Activated CD4-positive, alpha-beta memory T cell treated with anti-CD3 and anti-CD28 coated beads for 36 hours (primary cell): ENCODE measurements at places on chromosomes 16 and 17.

DNA sequence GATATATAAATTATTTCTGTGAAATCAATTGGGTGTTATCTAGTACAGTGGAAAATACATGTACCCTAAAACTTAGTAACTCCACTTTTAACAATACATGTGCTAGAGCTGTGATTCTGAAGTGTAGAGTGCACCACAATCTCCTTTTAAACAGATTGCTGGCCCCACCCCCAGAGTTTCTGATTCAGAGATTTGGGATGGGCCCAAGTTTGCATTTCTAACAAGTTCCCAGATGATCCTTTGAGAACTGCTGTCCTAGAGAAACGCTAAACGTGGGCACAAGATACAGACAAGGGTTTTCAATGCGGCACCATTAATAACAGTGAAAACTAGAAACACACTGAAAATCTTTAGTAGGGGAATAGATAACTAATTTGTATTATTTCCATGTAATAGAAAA is 49.2 kb downstream of the NXPH3 start:
- no peak for DNase-seq

DNA sequence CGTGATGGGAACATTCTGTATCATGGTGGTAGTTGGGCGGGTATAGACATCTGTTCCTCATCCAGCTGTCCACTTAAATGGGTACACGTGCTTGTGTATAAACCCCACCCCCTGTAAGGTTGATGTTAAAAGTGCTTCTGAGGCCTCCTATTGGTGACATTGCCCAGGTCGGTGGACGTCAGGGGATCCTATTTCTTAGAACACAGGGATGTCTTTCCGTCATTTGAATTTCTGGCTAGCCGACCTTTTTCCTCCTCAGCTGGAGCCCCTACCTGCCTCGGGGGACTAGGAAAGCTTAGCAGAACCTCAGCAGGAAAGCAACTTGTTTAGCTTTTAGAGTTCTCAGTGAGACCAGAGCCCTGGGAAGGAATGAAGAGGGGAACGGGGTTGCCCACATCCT is 16.6 kb upstream of the CRISPLD2 start:
- DNase-seq: no peak

- no peak for DNase-seq
These were observed 567.9 kb upstream of the CDH11 start for GRCh38 chr16:65689726-65690125.

DNA sequence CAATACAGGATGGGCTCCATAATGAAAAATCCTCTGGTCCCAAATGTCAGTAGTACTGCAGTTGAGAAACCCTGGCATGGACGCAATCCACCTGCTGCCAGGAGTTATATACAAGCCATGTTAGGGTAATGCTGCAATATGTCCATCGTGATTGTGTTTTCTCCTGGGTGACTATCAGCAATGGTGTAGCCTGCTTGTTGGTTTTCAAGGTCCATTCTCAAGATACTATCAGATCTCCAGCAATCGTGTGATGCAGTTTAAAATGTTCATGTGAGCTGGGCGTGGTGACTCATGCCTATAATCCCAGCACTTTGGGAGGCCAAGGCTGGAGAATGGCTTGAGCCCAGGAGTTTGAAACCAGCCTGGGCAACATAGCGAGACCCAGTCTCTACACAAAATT is 24.0 kb downstream of the ABCC1 start:
- no peak for DNase-seq

- DNase-seq: peak; percentile 37
These were observed 69.3 kb downstream of the STXBP4 start for GRCh38 chr17:55037828-55038227.

- DNase-seq: no peak
These were observed 26.1 kb downstream of the OR1D5 start for GRCh38 chr17:3037259-3037658.

- no peak for DNase-seq
These were observed 25.6 kb downstream of the SOST start for GRCh38 chr17:43732958-43733357.

DNA sequence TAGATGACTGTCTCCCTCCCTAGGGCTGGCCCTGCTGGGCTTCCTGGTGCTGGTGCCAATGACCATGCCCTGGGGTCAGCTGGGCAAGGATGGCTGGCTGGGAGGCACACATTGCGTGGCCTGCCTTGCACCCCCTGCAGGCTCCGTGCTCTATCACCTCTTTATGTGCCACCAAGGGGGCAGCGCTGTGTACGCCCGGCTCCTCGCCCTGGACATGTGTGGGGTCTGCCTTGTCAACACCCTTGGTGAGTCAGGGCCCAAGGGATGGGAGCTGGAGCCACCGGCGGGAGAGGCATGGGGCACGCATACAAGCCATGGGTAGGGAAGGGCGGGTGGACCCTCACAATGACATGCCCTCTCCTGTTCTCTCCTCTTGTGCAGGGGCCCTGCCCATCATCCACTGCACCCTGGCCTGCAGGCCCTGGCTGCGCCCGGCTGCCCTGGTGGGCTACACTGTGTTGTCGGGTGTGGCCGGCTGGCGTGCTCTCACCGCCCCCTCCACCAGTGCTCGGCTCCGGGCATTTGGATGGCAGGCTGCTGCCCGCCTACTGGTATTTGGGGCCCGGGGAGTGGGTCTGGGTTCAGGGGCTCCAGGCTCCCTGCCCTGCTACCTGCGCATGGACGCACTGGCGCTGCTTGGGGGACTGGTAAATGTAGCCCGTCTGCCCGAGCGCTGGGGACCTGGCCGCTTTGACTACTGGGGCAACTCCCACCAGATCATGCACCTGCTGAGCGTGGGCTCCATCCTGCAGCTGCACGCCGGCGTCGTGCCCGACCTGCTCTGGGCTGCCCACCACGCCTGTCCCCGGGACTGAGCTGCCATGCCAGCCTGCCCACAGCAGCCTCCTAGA is 2.2 kb downstream of the PAQR4 start:
- DNase-seq: no peak

DNA sequence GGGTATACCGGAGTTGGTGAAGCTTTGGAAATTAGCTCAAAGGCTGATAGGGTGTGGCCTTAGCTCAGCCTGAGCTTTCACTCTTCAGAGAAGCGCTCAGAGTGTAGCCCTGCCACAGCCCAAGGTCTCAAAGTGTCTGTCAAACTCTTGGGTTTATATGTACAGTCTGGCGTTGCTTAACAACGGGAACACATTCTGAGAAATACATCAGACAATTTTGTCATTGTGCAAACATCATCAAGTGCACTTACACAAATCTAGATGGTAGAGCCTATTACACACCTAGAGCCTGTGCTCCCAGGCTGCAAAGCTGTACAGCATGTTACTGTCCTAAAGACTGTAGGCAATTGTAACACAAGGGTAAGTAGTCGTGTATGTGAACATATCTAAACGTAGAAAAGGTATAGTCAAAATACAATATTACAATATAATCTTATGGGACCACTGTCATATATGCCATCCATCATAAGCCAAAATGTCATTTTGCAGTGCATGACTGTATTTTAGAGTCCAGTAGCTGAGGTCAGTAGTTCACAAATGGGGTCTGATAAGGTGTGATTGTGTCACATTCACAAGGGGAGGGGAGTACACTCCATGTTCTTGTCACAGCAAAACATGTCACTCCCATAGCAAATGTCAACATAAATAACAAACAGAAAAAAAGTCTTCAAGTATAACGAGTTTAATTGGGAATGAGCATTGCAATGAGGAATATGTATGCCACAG is 20.6 kb downstream of the CHAD start:
- no peak for DNase-seq

- no peak for DNase-seq
These were observed 2.0 kb downstream of the DYNLL2 start for GRCh38 chr17:58085039-58085715.

GRCh38 chr16:71712501-71712900 is 12.0 kb downstream of the PHLPP2 start:
- DNase-seq: no peak

GRCh38 chr16:78116946-78117345 is 17.5 kb downstream of the WWOX start:
- DNase-seq: no peak

GRCh38 chr17:34252095-34252443 is 3.0 kb upstream of the CCL2 start:
- no peak for DNase-seq

DNA sequence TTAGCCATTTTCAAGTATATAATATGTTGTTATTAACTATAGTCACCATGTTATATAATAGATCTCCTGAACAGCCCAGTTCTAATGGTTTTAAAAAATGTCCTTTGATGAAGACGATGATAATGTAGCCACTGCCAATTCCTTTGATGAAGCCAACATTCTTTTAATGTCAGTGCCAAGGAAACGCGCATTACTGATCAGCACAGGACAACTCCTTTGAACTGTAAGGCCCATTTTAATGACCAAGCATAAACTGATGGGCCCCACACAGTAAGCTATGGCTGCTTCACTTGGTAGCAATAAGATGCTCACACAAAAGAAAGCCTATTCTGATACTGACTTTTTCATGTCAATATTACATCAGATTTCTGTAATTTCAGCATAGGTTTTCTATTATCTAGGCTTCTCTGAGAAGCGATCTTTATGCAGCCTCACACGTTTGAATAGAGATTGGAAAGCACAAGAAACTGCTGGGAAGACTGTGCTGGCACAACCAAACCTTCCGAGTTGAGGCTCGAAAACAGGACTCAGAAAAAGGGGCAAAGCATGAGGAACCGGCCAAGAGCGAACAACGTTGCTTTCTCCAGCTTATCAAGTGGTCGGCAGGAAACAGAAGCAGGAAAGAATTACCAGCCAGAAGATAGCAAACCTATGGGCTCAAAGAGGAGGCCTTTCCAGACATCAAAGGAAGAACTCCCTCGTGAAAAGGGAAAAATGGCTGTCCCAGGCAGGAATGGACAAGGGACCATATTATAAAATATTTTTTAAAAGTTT is 19.4 kb downstream of the ERN1 start:
- DNase-seq: no peak

- DNase-seq: peak; percentile 73
These were observed 47.8 kb downstream of the BMERB1 start for GRCh38 chr16:15482068-15482747.

DNA sequence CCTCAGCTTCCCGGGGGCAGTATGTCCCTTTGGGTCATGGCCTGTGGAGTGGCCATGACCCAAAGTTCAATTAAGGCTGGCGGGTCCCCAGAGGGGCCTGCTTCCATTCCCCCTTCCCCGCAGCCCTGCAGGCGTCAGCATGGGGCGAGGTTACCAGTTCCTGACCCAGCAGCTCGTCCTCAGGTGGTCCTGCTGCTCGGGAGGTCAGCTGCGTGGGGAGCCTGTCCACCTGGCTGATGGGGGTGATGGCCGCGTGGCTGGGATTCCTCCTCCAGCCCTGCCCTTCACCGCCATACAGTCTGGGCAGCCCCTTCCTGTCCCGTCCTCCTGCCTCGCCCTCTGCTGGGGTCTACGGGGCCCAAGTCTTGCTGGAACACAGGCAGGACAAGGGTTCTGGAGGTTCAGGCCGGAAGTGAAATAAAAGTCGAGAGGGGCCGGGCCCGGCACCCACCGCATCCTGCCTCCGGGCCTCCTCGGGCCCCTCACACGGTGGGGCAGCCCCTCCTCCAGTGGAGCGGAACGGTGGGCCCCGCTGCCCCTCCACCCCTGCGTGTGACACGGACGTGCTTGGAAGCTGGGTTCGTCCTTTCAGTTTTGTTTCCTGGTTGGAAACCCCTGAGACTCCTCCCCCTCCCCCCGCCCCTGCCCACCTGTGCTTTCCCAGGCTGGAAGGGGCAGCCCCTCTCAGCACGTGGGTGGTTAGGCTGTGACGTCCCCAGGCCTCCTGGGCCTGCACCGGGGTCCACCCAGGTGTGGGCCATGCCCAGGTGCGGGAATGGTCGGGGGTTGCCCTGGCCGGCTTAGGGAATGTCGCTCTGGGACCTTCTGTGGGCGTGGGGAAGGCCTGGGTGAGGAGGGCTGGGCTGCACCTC is 6.8 kb downstream of the UBALD2 start:
- DNase-seq: peak; percentile 94

DNA sequence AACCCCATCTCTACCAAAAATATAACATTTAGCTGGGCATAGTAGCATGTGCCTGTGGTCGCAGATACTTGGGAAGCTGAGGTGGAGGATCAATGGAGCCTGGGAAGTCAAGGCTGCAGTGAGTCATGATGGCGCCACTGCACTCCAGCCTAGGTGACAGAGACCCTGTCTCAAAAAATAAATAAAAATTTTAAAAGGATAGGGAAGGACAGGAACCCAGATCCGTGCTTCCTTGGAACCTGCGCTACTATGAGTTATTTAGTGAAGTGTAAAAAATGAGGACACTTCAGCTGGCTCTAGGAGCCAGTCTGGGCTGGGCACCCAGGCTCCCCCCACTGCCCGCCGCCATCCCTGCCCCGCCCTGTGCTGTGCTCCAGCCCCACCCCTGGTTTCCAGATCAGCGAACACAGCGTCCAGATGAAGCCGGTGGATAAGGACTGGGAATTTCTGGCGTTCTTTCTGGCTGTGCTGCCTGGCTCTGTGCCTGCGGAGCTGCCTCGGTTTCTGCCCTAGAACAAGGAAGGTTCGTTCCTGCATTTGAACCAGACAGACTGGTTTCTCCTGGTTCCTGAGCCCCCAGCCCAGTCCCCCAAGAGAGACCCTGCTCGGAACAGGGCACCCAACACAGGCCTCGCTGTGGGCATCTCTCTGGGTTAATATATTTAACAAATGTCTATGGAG is 18.5 kb downstream of the PLLP start:
- no peak for DNase-seq

- no peak for DNase-seq
These were observed 627.6 kb downstream of the MAF start for GRCh38 chr16:78972986-78973385.

DNA sequence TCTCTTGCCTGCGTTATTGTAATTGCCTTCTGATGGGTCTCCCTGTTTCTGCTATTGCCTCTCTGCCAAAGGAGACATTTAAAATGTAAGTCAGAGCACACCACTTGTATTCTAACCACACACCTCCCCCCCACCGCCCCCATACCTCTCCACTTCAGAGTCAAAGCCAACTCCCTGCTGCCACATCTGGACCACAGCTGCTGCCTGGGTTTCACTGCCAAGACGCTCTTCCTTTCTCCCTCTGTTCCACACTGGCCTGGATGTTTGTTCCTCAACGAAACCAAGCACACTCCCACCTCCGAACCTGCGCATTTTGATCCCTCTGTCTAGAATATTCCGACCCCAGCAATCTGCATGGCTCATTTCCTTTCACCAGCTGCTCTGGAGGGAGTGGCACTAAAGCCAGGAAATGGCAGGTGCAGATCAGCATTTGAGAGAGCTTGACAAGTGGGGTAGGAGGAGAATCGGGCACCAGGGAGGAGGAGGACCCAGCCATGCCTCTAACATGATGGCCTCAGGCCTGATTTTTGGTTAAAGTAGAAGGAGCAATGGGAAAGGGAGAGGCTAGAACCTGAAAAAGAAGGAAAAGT is 92.4 kb upstream of the HS3ST2 start:
- DNase-seq: no peak

DNA sequence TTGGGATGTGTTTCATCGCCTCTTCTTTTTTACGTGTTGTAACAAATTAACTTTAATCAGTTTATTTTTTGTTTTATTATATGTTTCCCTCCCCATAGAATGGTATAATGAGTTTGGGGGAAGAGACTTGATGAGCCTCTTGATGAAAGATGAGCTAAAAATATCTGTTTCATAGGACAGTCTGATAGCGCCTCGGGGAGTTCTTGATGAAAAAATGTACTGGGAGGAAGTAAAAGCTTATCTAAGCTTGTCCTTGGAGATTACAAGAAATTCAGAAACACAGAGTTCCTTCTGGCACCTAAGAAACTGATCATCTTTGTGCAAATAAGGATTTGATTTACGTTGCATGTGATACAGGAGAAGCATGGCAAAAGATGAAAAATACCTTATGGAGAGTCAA is 350.2 kb upstream of the CDH8 start:
- no peak for DNase-seq

GRCh38 chr16:86605950-86606349 is 27.6 kb downstream of the FOXL1 start:
- DNase-seq: no peak
